ENCODE measurements at places on chromosomes 2 and 18.

DNA sequence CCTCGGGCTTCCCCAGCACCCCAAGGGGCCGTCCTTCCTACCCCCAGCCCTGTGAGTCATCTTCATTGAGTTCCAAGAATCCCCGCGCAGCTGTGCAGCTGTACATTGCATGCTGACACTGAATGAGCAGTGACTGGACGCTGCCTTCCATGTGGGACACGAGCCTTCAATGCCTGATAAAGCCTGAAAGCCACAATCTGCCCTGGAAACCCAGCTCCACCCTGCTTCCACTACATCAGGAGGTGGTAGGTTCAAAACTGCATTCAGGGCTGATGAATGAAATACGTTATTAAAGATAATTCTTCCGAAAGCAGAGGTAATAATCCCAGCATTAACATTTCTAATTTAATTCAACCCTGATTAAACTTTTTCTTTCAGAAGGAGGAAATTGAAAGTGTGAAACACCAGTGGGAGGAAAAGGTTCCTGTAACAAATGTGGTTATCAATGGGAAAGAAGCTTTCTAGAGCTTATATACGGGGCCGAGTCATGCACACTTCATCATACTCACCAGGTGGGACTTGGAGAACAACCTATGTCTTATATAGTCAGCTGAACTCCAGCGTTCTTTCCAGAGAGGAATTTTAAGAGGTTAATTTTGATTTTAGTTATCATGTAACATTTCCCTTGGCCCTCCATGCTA is 360.1 kb downstream of the LPIN1 start:
- no peak for DNase-seq

- no peak for DNase-seq
Measured at GRCh38 chr2:39593439-39594393, 72.0 kb upstream of the TMEM178A start.

DNA sequence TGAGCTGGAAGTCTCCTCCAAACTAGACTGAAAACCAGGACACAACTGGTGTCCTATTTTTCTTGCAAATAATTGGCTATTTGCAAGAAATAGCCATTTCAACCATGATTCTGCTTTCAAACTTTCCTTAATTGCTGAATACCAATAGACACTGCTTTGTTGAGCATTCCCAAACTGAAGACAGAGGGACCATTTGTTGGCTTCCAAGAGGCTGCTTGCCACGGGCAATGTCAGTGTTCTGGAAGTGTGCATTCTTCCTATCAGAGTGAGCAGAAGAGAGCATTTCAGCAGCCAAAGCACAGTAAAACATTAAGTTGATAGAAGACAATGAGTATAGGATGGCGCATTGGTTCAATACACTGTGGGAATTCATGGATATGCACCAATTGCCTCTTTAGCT is 360.5 kb upstream of the RGPD4 start:
- DNase-seq: no peak

DNA sequence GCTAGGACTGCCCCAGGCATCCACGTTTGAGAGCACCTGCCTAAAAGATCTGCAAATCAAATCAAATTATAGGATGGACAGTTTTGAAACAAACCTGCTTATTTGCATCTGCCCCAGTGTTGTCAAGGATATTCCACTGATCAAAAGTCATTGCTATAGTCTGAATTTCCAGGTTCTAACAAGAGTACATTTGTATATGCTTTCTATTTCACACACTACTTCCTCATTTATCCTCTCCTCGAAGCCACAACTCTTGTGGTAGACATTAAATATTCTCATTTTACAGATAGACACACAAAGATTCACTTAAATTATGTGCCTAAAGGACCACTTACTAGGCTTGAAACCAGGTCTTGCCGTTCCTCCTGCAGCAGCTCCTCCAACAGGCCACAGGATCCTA is 11.9 kb upstream of the TET3 start:
- DNase-seq: no peak

GRCh38 chr2:16067037-16067406 is 126.7 kb downstream of the MYCN start:
- no peak for DNase-seq

DNA sequence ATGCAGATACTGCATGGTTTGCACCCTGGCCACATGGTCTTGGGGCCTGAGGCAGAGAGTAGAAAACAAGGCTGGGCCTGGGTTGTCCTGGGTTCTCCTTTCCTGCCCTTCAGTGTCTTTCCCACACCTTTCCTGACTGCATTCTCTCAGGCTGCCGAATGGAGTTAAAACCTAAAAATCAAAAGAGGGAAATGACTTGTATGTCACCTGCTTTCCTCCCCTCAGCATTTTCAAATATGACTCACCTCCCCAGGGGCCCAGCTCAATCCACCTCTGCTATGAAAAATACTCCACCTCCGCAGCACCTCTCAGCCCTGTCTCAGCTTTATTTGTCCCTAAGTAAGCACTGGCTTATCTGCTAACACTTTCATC is 457.8 kb upstream of the MEX3C start:
- no peak for DNase-seq

DNA sequence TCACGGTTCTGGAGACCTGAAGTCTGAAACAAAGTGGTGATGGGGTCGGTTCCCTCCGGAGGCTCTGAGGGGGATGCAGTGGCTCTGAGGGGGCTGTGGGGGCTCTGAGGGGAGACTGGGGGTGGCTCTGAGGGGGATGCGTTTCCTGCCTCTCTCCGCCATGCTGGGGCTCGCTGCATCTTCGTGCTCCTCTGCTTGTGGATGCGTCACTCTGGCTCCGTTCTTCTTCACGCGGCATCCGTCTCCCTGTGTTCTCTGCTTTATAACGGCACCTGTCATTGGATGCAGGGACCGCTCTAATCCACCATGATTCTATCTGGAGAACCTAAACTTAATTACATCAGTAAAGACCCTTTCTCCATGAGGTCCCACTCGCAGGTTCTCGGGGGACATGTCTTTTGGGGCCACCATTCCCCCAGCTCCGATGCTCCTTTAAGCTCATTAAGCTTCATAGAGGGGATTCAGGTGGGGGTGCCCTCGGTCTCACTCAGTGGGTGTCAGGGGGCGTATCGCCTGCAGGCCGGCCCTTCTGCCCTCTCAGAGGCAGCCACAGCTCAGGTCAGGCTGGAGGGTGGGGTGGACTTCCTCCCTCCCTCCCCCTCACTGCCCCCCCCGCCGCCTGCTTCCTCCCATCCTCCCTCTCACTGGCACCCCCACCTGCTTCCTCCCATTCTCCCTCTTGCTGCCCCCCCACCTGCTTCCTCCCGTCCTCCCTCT is 18.4 kb downstream of the RTP5 start:
- DNase-seq: no peak

DNA sequence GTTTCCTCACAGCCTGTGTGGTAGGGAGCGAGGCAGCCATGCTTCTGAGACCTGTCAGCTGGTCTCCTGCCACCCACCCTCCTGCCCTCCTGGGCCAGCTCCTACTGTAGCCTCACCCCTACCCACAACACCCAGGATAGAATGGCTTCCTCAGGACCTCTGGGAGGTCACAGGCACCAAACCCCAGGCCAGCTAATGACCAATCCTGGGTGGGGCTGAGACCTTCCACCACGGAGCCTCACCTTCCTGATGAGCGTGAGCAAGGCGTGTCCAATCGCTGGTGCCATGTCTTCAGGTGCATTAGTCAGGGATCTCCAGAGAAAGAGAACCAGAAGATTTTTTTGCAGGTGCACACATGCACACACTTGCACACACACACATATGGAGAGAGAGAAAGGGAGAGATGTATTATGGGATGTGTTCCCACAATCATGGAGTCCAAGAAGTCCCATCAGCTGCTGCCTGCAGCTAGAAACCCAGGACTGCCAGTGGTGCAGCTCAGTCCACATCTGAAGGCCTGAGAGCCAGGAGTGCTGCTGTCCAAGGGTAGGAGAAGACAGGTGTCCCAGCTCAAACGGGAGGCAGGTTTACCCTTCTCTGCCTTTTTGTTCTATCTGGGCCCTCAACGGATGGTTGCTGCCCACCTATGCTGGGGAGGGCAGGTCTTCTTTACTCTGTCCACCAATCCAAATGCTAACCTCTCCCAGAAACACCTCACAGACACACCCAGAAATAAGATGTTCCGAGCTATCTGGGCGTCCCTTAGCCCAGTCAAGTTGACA is 70.4 kb upstream of the HDAC4 start:
- no peak for DNase-seq

DNA sequence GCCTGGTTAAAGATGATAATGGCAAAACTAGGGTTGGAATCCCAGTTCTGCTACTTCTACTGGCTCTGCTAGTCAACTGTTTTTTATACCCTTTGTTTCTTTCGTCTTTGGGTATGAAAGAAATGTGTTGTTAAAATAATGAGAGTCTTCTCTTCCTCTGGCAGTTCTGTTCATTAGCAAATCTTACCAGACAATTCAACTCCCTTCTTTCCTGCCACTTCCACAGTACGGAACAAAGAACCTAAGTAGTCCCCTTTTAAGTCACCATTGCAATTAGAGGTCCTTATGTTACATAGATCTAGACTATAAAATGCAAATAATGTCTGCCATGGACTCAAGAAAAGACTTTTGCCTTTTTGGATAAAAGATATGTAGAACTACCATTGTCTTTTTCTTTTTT is 134.1 kb downstream of the RND3 start:
- DNase-seq: no peak

GRCh38 chr2:8380566-8380965 is 301.3 kb upstream of the ID2 start:
- no peak for DNase-seq

- DNase-seq: no peak
Measured at GRCh38 chr2:3806730-3807129, 103.4 kb downstream of the DCDC2C start.

GRCh38 chr2:84115173-84115857 is 343.8 kb downstream of the SUCLG1 start:
- no peak for DNase-seq

- peak; percentile 89 for DNase-seq
Measured at GRCh38 chr2:27489498-27490397, at the start of gene IFT172. Gene IFT172 (minus strand): TSS chr2:27489743. CDS start chr2:27489653, 90 bp downstream.

GRCh38 chr2:172011812-172012575 is 12.2 kb downstream of the METAP1D start:
- no peak for DNase-seq

DNA sequence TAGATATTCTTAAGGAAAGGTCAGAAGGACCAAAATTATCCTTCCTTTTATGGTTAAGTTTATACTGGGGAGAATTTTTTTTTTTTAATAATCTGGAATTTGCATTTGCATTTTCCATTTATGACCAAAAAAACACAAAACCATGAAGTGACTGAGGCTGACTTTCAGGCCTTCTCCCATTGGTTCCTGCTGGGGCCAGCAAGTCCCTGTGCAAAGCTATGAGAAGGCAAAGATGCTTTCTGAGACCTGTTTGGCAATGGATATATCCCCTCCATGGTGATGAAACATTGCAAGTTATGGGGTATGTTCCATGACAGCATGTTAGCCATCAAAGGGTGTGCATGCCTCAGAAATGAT is 60.8 kb downstream of the KIAA2012 start:
- DNase-seq: no peak

DNA sequence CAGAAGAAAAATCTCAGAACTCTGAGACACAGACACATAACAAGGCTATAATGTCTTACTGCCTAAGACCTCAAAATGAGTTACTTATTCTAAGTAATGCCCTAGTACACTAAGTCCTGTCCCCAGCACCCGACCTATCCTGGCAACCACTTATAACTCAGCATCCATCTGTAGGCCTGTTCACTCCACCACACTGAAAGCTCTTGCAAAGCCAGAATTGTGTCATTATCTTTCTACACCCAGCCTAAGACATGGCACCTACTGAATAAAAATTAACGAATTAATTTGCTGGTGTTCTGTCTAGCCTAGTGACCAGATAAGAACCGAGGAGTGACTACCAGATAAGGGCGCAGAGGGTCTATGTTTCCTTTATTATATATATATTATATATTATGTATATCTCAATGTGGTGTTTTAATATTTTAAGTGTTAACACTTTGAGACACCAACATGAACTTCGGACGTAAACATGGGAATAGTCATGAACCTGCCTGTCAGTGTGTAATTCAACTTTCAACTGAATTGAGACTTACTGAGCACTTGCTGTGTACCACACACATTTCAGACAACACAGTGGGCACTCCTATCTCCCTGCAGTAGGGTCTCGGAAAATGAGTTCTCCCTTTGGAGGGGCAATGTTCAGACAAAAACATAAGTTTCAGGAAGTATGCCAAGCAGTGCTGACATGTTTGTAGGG is 27.7 kb downstream of the TMEM131 start:
- no peak for DNase-seq

- DNase-seq: no peak
Measured at GRCh38 chr2:176172007-176172894, 15.1 kb downstream of the HOXD3 start.

DNA sequence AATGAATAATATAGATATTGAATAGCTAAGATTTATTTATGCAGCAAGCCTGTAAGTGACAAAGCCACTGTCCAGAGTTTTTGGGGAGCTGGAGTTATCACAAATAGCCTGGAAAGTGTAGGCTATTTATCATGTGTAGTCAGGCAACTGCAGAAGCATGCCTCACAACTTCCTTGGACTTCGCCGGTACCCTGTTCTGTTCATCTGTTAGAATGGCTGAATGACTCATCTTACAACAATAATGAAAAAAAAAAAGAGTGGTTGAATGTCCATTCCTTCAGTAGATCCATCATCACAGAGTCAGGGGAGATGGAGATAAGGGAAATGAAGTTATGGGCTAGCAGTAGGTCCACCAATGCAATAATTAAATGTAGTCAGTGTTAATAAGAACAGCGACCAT is 24.0 kb upstream of the ATP5MC3 start:
- no peak for DNase-seq

DNA sequence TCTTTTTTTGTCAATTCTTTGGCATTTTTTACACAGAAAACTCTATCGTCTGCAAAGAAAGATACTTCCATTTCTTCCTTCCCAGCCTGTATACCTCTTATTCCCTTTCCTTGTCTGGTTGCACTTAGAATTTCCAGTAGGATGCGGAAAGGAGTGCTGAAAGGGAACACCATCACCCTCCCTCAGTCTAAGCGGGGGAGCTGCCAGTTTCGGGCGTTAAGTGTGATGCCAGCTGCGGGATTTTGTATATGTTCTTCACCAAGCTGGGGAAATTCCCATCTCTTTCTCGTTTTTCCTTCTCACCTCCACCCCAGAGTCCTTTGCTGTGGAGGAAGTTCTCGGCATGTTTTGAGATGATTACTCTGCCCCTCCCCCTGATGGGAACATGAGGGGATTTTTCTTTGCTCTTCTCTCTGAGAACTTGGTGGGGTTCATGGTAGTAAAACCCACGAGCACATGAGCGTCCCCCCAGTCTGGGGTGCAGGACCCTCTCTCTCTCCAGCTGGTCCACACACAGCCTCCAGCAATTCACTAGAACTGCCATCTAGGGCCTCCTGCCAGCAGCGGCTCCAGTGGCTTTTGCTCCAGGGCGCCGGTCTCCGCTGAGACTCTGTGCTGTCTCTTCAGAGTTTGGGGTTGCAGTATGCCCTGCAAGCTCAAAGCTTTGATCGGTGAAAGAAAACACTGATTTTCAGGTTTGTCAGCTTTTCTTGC is 15.5 kb downstream of the AQP12A start:
- DNase-seq: no peak

- DNase-seq: no peak
Measured at GRCh38 chr2:37573451-37574388, 97.7 kb downstream of the CDC42EP3 start.

All from stimulated activated CD8-positive, alpha-beta memory T cell treated with anti-CD3 and anti-CD28 coated beads, Interleukin-15, amount 100 ng/mL, for 24 hours (primary cell).